ENCODE measurements at places on chromosomes 4 and X.

DNA sequence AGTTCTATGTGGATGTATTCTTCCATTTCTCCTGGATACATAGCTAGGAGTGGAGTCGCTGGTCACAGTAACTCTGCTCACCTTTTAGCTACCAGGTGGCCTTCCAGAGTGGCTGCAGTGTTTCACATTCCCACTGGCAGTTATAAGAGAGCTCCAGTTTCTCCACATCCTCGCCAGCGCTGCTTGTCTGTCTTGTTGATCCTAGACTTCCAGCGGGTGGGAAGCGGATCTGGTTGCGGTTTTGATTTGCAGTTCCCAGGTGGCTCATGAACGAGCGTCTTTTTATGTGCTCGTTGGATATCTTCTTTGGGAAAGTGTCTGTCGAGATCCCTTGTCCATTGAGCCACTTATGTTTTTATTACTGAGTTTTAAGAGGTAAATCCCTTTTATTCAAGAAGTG lies 11.6 kb downstream of the TACC3 start:
- DNase-seq, result no peak

GRCh38 chr4:158652920-158653319 lies 18.8 kb downstream of the C4orf46 start:
- DNase-seq, result no peak

GRCh38 chr4:158871335-158871724 lies 102.5 kb downstream of the FNIP2 start:
- no peak for DNase-seq

DNA sequence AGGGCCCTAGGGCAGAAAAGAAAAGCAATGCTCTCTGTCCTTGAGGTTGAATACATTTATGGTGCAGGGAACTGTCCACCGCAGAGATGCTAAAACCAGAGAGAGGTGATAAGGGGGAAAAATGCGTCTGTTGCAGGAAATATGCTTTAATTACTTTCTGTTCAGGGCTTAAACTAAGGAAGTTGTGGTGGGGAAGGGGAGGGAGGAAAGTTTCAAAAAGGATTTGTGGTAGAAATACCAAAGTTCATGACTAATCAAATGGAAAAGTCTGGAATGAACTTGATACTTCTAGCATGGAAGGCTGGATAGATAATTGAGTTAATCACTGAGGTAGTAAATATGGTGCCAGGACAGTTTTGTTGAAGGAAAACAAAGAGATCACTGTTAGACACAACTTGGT lies 99.0 kb downstream of the ASB9 start:
- DNase-seq, result no peak

DNA sequence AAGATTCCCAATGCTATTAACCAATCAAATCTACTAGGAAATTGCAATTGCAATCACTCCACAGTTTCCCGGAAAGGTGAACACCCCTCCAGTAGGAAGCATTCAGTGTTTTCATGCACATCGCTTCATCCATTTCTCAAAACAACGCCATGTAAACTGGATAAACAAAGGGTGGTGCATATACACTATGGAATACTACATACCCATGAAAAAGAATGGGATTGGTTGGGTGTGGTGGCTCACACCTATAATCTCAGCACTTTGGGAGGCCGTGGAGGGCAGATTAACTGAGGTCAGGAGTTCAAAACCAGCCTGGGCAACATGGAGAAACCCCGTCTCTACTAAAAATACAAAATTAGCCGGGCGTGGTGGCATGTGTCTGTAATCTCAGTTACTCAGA lies 29.1 kb downstream of the DHRSX start:
- DNase-seq, result no peak

GRCh38 chrX:29231800-29232199 lies 644.6 kb downstream of the IL1RAPL1 start:
- no peak for DNase-seq

DNA sequence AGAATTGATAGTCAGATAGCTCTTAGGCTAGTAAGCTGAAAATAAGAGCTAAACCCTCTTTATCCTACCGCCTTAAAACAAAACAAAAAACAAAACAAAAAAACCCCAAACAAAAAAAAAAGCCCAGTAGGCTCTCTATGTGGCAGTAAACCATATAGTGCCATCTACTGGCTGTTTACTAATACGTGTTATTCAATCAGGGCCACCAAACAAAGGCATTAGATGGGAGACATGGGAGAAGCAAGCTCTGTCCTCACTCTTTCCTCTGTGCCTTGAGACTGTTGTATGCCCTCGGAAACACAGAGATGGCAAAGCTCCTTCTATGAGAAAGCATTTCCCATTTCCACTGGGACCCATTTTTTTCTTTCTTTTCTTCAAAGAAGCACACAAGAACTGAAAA lies 148.8 kb upstream of the MID1 start:
- no peak for DNase-seq

DNA sequence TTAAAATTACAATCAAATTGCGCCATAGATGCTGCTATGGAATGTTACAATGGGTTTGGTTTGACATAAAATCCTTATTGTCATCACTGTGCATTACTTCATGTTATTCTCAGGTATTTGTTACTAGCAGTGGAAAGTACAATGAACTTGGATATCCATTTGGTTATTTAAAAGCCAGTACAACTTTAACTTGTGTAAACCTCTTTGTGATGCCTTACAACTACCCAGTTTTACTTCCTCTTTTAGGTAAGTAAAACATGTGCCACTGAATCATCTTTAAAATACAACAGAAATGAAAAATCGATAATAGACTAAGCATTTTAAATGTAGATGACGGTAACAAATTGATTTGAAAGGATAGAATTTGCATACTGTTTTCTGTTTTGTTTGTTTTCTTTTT lies 35.6 kb downstream of the INTS6L start:
- no peak for DNase-seq

GRCh38 chr4:152522754-152523153 lies 13.1 kb downstream of the FBXW7 start:
- DNase-seq, result no peak

- no peak for DNase-seq
Observed at GRCh38 chrX:25012793-25013631, 2.8 kb downstream of the ARX start.

DNA sequence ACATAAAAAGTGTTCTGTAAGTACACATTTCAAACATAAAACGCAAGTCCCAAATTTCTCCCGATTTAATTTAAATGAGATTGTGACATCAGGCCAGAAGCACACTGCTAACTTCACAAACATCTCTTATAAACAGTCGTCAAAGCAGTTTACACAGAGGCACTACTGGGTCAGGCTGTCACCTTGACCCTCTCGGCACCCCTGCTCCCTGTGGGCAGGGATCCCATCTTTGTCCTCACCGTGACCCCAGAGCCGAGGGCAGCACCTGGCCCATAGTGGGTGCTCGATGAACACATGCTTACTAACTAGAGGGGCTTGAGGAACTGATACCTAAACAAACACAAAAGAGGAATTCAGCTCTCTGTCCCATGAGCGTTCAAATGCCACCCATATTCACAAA lies 22.2 kb downstream of the QDPR start:
- no peak for DNase-seq

GRCh38 chrX:4655743-4656142 lies 942.3 kb upstream of the PRKX start:
- no peak for DNase-seq

GRCh38 chr4:126702747-126703146 lies 930.0 kb upstream of the INTU start:
- no peak for DNase-seq

DNA sequence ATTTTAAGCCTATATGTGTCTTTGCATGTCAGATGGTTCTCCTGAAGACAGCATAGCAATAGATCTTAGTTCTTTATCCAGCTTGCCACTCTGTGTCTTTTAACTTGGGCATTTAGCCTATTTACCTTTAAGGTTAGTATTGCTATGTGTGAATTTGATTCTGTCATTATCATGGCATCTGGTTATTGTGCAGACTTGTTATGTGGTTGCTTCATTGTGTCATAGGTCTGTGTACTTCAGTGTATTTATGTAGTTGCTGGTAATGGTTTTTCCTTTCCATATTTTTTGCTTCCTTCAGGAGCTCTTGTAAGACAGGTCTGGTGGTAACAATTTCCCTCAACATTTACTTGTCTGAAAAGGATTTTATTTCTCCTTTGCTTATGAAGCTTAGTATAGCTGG lies 1443.5 kb downstream of the FAM133A start:
- DNase-seq, result no peak

DNA sequence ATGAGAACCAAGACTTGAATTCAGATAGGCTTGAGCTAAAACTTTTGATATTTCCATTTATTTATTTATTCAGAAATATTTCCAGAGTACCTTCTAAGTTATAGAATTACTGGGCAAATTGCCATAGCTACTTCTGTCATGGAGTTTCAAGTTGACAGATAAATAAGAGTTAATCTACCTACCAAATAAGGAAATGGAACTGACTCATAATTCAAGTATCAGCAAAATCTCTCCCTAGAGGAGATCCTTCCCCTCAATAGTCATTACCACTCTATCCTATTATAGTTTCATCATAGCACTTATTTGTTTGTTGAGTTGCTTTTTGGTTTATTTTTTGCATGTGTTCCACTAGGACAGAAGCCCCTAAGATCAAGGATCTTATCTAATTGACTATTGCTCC lies 48.8 kb upstream of the CCSER1 start:
- no peak for DNase-seq

- no peak for DNase-seq
Observed at GRCh38 chr4:157888281-157888680, 284.5 kb downstream of the GASK1B start.

DNA sequence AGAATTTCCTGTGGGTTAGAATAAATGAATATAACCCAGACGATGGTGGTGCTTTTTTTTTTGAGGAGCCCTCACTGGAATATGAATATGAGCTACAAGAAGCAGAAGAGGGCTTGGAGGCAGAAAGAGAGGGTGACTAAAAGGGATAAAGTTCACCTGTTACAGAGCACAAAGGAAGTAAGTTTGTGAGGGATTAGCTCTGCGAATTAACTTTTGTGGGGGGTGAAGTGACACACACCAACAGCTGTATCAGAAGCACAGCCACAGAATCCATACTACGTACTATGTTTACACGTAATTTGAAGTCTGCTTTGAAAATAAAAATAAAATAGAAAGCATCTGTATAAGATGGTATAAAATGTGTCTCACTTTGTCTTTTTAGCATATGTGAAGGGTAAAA lies 963.6 kb upstream of the DIAPH2 start:
- DNase-seq, result no peak

DNA sequence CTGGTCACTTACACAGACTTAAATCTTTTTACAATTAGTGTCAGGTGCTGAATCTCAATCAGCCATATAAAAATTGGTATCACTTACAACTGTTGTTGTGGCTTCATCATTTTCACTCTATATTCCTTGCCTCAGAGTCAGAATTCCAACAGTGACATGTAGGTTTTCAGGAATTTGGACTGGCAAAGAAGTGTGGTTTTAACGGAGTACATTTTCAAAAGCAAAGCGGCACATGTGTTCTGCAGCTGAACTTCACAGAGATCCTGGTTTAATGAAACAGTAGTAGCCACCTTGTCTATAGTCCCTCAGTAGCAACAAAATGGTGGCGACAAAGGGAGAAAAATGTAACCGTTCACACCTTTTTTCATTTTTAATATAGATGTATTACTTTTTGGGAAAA lies 486.6 kb downstream of the FAT4 start:
- no peak for DNase-seq

GRCh38 chr4:78756137-78756536 lies 20.0 kb upstream of the BMP2K start:
- no peak for DNase-seq

DNA sequence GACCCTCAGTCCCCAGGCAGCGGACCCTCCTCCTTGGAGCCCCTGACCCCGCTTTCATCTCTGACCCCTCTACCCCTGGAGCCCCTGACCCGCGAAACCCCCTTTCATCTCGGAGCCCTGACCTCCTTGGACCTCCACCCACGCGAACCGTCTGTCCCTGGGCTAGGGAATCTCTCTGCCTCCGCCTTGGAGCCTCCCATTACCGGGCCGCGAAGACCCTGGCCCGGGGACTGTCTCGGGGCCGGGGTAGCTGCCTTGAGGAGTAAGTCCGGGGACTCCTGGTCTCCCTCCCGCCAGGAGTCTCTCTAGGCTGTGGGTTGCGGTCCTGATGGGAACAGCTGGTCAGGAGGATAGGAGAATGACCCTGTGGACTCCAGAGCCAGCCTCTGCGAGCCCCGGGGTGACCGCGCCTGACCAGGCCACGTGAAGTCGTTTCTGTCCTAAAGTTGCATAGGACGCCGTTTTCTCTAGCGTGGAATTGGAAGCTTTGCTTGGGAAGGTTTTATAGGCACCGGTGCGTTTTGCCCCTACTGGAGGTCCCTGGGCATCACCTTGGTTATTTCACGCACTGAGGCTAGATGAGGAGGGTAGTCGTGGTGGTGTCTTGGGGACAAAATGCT lies 824 bp downstream of the TBC1D14 start:
- no peak for DNase-seq

DNA sequence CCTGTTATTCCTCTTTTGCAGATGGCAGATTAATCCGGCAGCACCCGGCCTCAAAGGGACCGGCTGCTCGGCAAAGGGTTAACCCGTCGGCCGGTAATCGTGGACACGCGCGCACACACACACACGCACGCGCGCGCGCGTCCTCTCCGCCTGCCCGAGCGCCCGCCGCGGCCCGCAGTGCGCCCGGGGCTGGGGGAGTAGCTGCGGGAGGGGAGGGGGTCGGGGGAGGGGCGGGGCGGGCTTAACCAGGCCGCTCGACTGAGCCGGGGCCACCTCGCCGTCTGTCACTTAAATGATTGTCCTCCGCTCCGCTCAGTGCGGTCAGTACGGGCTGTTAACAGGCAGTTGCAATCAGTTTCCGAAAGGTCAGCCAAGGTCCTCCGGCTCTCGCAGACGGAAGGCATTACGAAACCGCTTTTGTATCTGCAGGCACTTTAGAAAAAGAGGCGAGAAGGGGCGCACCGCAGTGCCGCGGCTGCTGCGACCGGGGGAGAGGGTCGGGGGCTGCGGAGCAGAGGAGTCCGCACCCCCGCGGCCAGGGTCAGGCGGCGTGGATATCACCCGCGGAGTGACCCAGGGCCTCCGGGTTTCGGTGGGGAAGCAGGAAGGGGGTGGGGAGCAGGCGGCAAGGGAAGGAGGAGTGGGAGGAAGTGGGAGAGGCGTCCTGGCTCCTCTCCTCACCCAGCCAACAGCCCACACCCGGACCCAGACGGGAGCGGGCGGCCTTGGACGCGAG lies 57.3 kb upstream of the BCOR start:
- DNase-seq, result no peak

GRCh38 chr4:107548211-107548905 lies 171.7 kb downstream of the PAPSS1 start:
- no peak for DNase-seq

- DNase-seq, result no peak
Observed at GRCh38 chr4:78707793-78708192, 68.4 kb upstream of the BMP2K start.

DNA sequence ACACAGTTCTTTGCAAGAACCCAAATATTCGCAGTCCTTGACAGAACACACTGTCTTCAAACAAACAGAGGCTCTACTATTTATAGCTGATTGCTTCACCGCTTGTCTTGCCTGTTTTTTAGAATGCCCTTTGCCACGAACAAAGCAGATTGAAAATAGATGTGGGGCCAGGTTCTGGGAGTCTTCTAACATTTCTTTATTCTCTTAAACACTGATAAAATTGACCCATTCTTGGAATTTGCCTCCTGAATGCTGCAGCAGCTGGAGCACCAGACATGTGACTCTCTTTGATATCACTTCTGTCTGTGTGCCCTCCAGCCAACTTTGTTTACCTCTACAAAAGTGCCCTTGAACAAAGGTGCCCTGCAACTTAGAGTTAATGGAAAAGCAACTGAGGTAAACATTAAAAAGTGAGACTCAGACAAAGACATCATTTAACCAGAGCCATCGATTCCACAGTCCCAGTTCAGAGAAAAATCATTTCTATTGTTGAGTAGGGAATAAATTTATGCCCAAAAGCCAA lies 64.2 kb upstream of the SPP1 start:
- no peak for DNase-seq
